ENCODE measurements at places on chromosomes 12 and 14. TPM values are rescaled to one million over a fixed set of nuclear protein-coding genes. Genes with fewer than 3 reads are reported as not detected.

The PTPRR gene
- total RNA-seq = 0.27 TPM

The SLC6A12 gene
- 1.2 TPM for total RNA-seq

The FAM90A1 gene
- total RNA-seq = 0.11 TPM

The LTB4R2 gene
- total RNA-seq = 3.4 TPM

The BLTP3B gene
- 15.6 TPM for total RNA-seq

The CLEC14A gene
- total RNA-seq = not detected

The TMEM179 gene
- total RNA-seq = 0.24 TPM

The SDS gene
- 0.31 TPM for total RNA-seq

The CCDC198 gene
- total RNA-seq = 1.8 TPM

The OR8S1 gene
- total RNA-seq = not detected

The TAS2R42 gene
- not detected for total RNA-seq

The NABP2 gene
- total RNA-seq = 64.3 TPM

The NPAS3 gene
- total RNA-seq = not detected

The CEBPE gene
- total RNA-seq = not detected

The NANOG gene
- total RNA-seq = 0.05 TPM

The KHNYN gene
- total RNA-seq = 26.8 TPM

The KRT6C gene
- not detected for total RNA-seq

The KRAS gene
- 18.0 TPM for total RNA-seq

The FOXM1 gene
- 104 TPM for total RNA-seq

The ACOT6 gene
- not detected for total RNA-seq

The CD163L1 gene
- 0.23 TPM for total RNA-seq

The AICDA gene
- 0.13 TPM for total RNA-seq

The CFAP54 gene
- 1.4 TPM for total RNA-seq

The RDH16 gene
- total RNA-seq = 0.26 TPM

The LTBP2 gene
- total RNA-seq = 7.7 TPM

The IAPP gene
- not detected for total RNA-seq

Measured in A549 treated with dexamethasone at 1 μM for 4 hours (cell line).